ENCODE measurements at places on chromosomes 2 and 18.

GRCh38 chr2:19048593-19049266, 309.7 kb downstream of the OSR1 start:
- no peak for DNase-seq

DNA sequence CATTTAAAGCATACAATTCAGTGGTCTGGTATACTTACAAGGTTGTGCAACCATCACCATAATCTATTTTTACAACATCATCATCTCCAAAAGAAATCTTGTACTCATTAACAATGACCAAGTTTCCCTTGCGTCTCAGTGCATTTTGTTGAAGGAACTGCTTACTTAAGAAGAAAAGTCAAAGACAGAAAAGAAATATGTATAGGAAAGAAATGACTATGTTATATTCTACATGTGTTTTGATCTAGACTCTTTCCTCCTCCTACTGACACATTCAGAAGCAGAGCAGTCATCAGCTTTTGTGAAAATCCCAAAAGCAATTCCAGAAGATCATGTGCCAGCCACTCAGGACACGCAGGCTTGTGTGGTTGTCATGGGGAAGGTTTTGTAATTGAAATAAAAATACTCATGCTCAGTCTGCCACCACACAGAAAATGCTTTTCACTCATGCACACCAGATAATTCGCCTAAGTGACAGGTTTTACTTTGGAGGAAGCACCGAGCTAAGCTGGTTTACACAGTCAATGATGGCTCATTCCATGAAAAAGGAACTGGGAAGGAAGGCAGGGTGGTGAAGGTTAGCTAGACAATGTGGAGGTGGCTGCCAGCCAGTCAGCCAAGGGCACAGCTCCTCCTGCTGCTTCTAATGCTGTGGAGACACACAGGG, 158.5 kb upstream of the REV1 start:
- DNase-seq: no peak

DNA sequence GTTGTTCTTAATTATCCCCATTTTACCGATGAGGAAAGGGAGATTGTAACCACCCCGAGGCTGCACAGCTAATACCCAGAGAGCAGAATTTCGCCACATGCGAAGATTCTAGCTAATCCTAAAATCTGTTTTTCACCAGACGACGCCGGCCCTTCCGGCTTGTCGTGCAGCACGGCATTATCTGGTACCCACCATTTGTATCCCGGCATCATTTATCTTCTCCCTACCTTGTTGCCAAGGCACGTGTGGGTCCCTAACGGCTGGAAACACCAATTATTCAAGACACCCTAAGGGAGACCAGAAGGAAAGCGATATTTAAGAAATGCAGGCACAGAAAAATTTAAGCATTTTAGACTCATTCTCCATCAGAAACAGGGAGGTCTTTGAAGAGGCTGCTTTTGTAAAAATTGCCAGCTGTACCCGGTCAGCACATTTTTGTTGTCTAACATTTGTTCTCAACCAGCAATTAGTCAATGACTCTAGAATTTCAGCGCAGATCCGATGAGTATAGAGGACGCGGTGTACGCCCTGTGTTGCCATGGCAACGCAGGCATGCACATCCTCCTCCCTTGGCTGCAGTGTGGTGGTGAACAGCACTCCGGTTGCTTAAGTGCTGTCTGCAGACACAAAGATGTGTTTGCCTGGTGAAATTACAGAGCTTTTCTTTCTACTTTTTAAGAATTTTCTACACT, 111.6 kb downstream of the AGAP1 start:
- no peak for DNase-seq

GRCh38 chr2:13572466-13572865, 855.7 kb downstream of the TRIB2 start:
- DNase-seq: no peak

DNA sequence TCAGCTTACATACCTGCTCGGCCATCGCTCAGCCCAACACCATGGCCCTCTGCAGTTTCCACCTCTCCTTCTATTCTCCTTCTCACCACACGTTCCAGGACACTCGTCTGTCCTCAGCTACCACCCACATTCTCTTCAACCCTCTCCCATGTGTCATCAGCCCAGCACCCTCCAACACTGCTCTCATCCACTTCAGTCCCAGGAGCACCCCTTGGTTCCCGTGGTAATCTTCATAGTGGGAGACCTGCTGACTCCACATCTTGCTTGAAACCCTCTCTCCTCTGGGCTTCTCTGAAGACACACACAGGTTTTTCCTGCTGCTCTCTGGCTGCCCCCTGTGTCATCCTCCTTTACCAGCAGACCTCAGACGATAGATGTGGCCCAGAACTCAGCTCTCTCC, 228.7 kb downstream of the GBX2 start:
- no peak for DNase-seq

- no peak for DNase-seq
Measured at GRCh38 chr18:44518091-44518615, 162.5 kb upstream of the SETBP1 start.

GRCh38 chr2:191923652-191923997, 76.7 kb upstream of the CAVIN2 start:
- no peak for DNase-seq

DNA sequence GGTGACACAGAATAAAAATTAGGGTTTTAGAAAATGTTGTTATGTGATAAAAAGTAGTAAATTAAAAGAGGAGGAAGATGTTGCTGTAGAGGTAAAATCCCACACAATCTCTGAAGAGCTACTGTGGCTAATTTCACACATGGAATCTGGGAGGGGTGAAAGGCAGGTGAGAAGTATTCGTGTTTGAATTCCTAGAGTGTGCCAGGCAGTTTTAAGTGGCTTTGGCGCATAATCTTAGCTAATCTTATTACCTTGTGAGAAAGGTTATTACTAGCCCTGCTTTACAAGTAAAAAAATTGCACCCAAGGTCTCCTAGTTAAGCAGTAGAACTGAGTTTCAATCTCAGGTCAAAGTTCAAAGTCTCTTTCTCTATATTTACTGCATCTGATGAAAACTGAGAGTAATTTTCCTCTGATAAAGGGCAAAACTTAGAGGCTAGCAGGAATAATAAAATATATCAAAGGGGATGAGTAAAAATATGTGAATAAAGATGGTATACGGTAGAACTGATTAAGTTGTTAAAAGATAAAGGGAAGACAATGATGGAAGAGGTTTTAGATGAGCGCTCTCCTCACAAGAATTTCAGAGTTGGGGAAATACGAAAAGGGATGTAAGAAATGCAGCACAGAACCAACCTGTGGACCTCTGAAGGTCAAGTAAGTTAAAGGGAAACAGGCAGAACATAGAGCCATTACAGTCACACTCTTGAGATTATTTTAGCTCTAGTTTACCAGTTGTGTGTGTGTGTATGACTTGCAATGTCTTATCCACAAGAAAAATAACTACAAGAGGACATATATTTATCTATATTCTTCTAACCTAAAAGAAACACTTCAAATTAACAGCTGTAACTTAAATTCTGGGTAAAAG, 34.8 kb downstream of the GAREM1 start:
- DNase-seq: no peak

GRCh38 chr2:210440206-210440605, 36.4 kb downstream of the LANCL1 start:
- no peak for DNase-seq

DNA sequence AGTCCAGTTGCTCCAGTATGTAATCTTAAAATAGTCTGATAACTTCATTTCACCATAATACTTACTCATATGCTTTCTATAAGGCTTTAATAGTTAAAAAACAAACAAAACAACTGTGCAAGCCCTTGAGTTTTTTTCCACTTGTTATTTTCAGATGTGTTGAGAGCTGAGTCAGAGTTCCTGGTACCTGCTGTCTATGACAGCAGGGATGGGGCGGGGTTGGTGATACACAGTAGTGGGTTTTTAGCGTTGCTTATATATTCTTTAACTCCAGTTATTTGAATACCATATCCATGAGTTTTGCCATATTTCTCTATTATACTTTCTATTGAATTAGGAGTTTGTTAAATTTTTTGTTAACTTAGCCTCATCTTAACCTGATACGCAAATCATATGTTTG, 5.0 kb downstream of the NAPG start:
- DNase-seq: no peak

GRCh38 chr2:160816916-160817499, 323.4 kb upstream of the RBMS1 start:
- DNase-seq: no peak

GRCh38 chr18:58239879-58240278, 195.9 kb downstream of the NEDD4L start:
- no peak for DNase-seq

DNA sequence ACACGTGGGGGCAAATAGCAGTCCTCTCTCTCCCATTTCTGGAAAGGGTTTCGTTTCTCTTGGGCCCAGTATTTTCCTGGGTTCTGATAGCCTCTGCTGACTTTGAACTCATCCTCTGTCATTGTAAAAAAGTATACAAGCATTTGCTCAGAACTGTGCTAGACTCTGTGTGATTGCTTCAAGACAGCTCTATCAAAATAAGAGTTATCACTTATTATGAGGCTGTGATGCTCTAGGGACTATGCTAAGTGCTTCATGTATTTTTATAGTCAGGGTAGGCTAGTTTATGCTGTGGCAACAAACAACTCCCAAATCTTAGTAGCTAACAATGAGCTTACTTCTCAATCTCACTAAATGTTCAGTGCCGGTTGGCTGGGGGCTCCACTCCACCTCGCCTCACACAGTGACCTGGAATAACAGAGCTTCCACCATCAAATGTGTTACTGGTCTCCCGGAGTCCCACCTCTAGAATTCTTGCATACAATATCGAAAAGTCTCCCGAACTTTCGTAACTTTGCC, 110.8 kb upstream of the CDC42EP3 start:
- no peak for DNase-seq

DNA sequence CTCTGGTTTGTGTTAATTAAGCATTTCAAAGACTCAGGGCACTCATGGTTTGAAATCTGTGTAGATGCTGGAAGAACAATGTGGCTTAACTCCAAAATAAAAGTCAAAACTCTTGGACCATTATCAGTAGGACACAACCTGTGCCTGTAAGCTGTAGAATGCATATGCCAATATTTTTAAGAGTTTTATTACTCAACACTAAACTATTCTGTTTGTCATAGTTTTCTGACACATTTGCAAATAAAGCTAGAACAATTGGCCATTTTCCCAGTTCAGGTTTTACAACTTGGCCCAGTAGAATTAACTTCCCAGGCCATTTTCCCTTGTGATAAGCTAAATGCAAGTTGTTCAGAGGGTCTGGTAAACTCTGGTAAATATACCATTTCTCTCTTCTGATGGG, 713.1 kb downstream of the CBLN2 start:
- no peak for DNase-seq

DNA sequence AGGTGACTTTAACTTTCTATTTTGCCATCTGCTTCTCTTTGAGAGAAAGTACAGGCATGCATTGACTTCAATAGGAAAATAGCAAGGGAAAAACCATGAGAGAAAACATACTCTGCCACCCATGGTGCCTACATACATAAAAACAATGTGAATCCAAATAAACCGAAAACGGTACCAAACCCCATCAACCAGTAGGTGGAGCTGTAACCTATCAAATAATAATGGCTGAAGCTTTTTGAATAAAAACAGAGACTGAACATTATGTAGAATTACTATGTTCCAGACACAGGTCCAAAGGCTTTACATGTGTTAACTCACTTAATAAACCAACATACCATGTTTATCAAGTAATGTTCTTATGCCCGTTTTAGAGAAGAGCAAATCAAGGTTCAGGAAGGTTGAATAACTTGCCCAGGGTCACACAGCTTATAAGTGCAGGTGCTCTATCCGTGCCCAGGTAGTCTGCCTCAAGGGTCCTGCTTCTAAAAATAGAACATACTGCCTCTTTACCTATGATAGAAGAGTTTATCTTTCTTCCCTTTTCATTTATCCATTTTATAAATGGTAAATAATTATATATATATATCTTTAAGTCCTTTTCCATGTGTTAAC, 293.9 kb upstream of the SYT4 start:
- DNase-seq: no peak

GRCh38 chr18:6881034-6881820, 151.7 kb downstream of the ARHGAP28 start:
- DNase-seq: no peak

- DNase-seq: no peak
Measured at GRCh38 chr18:78790511-78790910, 189.1 kb upstream of the SALL3 start.

GRCh38 chr18:70250781-70251180, 38.1 kb upstream of the SOCS6 start:
- DNase-seq: no peak

- no peak for DNase-seq
Measured at GRCh38 chr2:130814931-130815680, 21.6 kb upstream of the ARHGEF4 start.

DNA sequence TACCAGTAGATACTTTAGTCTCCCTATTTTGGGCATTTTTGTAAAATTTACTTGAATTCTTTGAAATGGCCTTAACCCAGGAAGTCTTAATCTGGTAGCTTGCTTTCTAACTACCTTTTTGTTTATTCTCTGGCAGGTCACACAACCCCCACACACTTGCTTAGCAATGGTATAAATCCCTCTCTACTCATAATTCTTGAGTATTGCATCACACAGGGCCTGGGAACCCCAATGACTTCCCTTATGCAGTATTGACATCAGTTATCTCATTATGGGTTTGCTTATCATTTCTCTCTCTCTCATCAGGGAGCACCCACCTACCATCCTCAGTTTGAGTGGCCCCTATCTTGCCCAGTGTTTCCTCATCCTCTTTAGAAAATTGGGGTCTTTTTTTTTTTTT, 207.1 kb downstream of the KCNS3 start:
- no peak for DNase-seq

GRCh38 chr2:225693259-225693658, 293.7 kb downstream of the NYAP2 start:
- DNase-seq: no peak

DNA sequence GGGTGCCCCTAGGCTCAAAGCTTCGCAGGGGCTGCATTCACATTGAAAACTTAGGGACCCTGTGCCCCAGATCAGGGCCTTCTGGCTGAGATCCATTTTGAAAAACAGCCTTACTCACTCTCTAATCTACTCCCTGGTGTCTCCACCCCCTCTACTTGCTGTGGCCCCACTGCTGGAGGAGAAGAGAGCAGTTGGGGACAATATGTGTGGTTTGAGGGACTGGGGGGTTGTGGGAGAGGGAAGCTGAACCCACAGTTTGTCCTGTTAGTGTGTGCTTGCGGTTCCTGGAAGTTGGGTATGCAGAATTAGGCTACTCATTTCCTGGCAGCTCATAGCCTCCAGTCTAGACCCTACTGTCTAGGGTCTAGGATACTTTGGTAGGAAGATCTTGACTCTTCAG, 211.4 kb downstream of the PRKCE start:
- no peak for DNase-seq

DNA sequence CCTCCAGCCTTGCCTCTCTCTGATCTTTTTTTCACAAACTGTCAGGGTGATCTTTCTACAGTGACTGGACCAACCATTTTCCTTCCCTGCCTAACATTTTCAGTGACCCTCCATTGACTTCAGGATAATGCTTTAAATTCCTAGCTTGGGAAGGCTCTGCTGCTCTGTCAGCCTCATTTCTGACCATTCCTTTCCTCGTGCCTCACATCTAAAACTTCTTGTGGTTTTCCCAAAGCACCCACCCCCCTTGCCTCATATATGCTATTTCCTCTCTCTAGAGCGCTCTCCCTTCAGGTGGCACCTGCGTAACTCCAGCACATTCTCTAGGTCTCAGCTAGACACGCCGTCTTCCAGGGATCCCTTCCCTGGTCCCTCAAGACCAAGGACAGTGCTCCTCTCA, 37.2 kb downstream of the DRC1 start:
- DNase-seq: no peak
